Stimulated activated CD4-positive, alpha-beta T cell treated with anti-CD3 and anti-CD28 coated beads, Interleukin-2, amount 100 ng/mL, for 48 hours (primary cell): ENCODE measurements at places on chromosomes 5 and 9.

DNA sequence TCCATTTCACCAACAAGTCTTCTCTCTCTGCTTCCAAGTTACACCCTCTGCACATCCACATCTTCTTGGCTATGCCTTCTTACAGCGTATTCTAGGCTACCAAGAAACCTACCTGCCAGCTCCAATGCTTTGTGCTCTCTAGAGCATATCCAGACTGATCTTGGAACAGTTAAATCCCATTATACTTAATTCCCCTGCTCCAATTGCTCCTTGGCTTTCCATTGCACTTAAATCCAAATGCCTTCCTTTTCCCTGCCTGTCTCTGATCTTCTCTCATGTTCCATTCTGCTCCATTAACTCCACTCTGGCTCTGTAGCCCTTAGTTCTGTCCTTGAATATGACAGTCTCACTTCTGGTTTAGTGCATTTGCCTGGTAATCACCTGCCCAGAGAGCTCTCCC, 322.4 kb downstream of the LRRC70 start:
- DNase-seq = no peak

DNA sequence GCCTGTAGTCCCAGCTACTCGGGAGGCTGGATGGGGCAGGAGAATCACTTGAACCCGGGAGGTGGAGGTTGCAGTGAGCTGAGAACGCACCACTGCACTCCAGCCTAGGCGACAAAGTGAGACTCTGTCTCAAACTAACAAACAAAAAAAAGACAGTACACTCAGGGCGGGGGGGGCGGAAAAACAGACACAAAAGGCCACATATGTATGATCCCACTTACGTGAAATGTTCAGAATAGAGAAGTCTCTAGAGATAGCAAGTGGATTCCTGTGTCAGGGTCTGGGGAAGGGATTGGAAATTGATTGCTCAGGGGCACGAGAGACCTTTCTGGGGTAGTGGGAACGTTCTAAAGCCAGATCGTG, 9.0 kb upstream of the LCN1 start:
- no peak for DNase-seq

DNA sequence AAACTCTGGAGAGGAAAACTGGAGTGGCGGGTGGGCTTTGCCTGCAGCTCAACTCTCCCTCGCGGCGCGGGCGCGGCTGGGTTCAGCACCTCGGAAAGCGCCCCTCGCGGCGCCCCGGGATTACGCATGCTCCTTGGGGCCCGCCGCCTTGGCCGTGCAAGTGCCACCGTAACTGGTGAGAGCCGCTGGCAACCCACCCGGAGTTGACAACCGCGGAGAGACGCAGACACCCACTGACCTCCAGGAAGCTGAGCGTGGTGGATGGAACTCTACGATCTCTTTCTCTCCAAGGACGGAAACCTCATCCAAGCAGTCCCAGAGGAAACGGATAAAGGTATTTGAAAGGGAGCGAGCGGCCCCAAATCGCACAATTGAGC, 194 bp upstream of the RXFP3 start:
- DNase-seq = peak; percentile 37

DNA sequence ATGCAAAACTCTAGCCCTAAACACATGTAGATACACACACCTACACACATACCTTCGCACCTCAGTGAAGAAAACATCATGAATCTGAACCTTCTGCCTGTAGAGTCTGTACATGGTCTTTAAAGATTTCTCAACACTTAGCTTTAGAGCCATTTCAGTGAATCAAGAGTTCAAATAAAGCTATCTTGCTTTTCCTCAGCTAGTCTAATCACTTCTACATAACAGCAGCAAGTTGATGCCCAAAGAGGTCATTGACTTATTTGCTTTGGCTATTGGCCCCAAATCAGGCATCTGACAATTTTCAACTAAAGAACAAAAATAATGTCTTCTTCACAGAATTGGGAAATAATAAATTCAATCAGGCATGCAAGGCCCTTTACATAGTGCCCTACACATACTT, 127.9 kb upstream of the SGCD start:
- no peak for DNase-seq

- no peak for DNase-seq
These were observed 576.1 kb downstream of the SLCO4C1 start for GRCh38 chr5:101720033-101720432.

DNA sequence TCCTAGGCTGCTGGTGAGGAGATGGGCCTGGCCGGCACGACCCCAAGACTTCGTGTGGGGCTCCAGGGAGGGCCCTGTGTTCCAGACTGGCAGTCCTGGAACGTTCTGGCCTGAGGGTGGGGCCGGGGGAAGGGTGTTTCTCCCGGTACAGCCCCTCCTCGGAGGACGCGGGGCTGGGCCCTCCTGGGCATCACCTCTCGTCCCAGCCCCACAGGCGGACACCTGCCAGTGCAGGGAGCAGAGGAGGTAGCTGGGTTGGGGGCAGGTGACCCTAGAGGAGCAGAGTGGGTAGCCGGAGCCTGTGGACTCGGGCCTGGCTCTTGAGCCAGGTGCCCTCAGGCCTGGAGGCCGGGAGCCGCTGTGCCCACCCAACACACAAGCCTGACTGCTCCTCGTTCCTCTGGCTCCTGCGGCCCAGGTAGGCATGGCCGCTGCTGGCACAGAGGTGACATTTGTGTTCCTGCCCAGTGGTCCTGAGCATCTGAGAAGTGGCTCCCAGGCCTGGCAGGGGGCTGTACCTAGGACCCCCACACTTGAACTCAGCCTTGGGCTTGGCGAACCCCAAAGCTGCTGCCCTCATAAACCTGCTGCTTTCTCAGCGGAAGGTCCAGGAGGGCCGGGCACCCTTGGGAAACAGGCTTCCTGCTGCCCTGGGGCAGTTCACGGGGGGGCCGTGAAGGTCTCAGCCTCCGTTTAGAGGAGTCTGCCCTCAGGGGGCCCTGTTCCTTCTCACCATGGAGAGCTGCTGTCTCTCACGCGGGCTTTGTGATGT, 817 bp downstream of the SLC6A19 start:
- no peak for DNase-seq

GRCh38 chr5:139631520-139632165, 16.5 kb upstream of the CXXC5 start:
- DNase-seq = no peak

- no peak for DNase-seq
These were observed 4.8 kb downstream of the ADAMTSL1 start for GRCh38 chr9:18478501-18479361.

GRCh38 chr9:92158097-92158601, 42.9 kb upstream of the SPTLC1 start:
- no peak for DNase-seq

- no peak for DNase-seq
These were observed 179.7 kb upstream of the HAPLN1 start for GRCh38 chr5:83900306-83900705.

- no peak for DNase-seq
These were observed 142.5 kb downstream of the CDH12 start for GRCh38 chr5:22710660-22711059.

- no peak for DNase-seq
These were observed 180.9 kb upstream of the SLC24A2 start for GRCh38 chr9:19969721-19970120.
